Stimulated activated CD8-positive, alpha-beta memory T cell treated with anti-CD3 and anti-CD28 coated beads, Interleukin-4, amount 100 ng/mL, for 1 hour (primary cell): ENCODE measurements at places on chromosomes 6 and 20.

DNA sequence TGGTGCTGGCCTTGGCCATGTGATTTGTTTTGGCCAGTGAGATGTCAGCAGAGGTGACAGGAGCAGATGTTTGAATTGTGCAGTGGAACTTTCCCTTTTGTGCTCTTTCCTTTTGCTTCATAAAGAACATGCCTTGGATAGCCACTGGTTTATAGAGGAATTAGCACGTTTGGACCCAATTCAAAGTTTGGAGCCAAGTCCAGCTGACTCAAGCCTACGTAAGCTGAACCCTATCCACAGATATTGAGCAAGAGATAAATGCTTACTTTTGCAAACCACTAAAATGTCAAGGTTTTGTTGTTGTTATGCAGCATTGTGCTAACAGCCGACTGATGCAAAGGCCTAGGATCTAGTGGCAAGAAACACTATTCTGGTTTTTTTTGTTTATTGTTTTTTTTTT is 230.9 kb upstream of the CITED2 start:
- no peak for DNase-seq

DNA sequence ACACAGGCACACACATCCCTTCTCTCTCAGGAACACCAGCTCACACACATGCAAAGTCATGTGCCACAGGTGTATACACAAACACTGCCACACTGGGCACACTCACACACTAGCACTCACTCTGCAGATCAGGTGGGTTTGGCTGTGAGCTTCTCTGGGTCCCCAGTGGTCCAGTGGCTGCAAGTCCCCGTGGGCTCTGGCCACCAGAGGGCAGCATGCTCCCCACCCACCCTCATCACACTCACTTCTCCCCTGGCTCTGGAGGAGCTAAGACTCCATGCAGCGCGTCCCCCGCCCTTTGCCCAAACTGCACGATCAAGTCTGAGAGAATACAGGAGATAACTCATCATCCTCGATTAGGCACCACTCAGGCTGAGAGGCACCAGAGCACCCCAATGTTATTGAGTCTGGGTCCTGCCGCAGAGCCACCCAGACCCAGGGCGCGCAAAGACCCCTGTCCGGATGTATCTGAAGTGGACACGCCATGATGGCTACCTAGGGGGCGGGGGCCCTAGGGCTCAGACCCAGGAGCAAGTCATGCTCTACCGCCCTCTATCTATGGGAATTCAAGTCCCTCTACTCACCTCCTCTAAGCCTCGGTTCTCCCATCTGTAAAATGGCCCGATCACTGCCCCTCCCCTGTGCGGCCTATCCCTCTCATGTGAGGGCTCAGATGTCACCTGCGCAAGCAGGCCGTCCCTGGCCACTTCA is 90.5 kb downstream of the GRM4 start:
- DNase-seq, result peak; percentile 39

DNA sequence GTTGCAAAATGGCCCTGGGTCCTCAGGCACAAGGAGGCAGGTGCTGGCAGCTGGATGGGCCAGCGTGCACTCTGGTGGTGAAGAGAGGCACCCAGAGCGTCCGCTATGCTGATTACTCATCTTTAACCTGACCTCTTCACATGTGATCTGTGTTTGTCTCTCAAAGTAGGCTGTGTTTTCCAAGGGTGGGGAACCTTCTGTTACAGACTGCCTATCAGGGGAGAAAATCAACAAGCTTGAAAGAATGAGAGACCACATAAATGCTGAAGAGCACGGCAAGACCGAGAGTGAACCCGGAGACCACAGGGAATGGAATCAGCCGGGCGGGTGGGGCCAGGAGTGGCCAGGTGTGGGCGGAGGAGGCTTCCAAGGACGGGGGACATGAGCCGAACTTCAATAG is 16.2 kb downstream of the BNIP5 start:
- DNase-seq, result no peak

DNA sequence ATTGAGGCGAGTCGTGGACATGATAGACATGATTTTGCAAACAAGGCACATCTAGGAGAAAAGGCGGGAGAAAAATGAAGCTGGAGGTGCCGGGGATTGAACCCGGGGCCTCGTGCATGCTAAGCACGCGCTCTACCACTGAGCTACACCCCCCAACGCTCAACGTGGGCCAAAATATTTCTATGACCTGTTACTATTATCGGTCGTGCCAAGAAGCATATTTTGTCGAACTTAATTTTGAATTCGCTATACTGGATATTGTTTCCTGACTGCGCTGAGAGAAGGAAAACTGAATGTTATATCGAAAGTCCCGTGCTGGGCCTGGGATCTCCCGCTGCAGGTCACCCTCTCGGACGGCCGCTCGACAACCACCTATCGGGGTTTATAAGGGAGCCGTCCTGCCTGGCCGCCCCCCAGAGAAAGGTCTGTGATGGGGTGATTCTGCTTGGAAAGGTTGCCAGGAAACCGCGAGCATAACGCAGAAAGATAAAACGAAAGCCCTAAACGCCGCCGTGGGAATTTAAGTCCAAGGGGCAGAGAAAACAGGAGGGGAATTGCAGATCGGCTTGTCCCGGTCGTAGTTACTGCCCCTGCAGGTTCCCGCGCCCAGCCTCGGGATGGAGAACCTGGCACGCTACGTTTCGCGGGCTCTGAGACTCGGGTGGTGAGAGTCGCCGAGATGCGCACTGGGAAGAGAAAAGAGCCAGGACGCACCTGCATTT is 60.0 kb downstream of the TRIM27 start:
- peak; percentile 74 for DNase-seq

DNA sequence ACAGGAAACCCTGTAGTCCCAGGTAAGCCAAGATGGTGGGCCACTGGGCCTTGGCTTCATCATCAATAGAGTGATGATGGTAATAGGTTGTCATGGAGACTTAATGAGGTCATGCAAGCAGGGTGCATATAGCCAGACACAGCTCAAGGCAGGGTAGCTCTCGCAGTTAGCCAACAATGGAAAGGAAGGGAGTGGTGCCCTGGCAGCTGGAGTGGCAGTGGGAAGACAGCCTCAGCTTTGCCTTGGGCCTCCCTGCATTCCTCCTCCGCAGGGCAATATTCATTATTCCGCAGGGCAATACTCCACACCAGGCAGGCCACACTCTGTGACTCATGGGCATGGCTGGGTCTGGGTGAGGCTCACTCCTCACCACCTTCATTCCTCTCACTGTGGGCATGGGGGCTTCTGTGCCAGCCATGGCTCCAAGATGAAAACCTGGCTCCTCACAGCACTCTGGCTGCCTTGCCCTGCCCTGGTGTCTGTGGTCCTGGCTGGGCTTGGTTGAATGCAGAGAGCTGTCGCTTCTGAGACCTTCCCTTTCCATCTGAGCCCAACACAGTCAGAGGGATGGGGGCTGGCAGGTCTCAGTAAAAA is 163.1 kb upstream of the PMEPA1 start:
- no peak for DNase-seq

- peak; percentile 56 for DNase-seq
These were observed 55.7 kb upstream of the SLC23A2 start for GRCh38 chr20:5056801-5057599.

DNA sequence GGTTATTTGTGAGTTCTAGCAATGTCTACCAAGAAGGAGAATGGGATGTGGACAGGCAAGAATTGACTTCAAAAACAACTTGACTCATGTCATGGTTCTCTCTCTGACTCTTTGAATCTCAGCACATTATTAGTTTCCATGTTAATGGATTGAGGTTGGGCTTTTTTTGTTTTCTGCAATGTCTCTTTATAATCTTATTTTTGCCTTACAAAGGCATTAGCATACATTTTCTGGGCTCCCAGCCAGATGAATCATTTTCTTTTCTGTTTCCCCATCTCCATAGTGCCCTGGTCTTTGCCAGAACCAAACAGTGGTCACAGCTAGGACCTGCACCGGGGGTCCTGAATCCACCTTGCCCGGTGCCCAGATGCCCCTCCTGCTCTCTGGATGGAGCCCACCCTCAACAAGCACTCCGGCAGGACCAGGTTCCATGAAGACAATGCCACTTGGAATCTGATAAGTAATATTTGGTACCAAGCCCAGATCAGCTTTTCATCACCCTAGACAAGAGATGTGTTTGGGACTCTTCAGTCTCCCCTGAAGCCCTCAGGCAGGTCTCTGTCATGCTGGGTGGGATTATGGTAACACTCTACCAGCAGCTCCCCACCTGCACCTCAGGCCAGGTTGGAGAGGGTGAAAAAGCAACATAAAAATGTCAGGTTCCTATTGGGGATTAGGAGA is 266.7 kb upstream of the SULF2 start:
- DNase-seq, result no peak

GRCh38 chr6:14735956-14736486 is 509.8 kb upstream of the JARID2 start:
- DNase-seq, result no peak

DNA sequence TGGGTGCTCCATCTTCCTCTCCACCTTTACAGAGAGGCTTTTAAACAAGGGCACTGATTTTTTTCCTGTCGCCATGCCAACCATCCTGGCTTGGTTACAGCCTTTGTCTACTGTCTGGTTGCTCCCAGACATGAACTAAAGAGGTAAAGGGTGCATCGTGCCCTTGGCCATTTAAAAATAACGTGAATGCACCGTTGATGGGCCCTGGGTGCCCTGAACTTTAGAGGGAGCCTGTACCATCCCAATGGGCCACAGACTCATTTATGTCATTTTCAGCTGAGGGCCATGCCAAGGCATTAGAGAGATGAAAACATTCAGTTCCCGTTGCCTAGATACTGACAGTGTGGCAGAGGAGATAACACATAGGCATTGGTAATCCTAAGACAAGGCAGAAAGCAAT is 23.3 kb downstream of the TMC2 start:
- no peak for DNase-seq
